ENCODE measurements at places on chromosomes 16 and 17.

GRCh38 chr17:67203818-67204217 lies 41.2 kb downstream of the HELZ start:
- no peak for DNase-seq

DNA sequence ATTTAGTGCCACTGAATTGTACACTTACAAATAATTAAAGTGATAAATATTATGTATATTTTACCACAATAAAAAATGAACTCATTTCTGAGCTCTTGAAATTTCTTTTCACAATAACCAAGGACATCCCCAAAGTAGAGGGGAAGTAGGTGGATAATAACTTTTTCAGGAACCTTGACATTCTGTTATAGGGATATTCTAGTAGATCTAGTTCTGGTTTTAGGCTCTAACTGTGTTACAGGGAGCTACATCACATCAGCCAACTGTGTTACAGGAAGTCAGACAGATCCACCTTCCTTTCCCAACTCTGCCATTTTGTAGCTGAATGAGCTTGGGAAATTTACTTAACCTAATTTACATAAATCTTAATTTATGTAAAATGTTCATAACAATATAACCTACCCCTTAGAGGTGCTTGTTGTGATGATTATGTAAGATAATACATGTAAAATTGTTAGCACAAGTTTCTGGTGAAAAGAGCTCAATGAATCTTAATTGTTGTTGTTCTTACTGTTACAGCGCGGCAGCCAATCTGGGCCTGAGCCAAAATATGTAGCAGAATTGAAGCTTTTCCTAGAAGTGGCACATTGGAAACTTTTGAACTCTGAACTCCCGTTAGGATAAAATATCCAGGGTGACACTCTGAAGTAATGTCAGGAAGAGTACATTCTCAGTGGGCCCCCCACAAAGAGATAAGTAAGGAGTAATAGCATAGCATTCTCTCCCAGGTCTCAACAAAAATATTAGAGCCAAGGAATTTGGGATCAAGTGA lies 169.8 kb downstream of the AATF start:
- DNase-seq: no peak

DNA sequence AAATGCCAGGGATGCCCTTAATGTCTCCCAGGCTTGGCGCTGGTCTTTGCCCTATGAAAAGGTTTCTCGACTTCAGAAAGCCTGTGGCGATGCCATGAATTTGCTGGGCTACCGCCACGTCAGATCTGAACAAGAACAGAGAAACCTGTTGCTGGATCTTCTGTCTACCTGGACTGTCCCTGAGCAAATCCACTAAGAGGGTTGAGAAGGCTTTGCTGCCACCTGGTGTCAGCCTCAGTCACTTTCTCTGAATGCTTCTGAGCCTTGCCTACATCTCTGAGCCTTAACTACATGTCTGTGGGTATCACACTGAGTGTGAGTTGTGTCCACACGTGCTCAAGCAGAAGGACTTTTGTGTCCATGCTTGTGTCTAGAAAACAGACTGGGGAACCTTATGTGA lies 11.4 kb downstream of the CHST4 start:
- peak; percentile 61 for DNase-seq

DNA sequence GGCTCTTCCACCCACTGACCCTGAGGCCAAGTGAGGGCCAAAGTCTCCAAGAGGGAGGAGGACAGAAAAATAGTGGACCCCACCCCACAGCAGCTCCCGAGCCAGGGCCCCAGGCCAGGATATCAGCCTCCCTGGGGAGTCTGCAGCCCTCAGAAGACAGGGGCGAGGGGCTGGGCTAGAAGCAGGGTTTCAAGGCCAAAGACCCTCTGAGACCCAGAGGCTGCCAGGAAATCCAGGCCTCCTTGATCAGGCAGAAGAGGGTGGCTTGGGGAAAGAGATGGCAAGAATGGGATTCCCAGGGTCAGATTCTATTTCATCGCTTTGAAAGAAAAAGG lies 156.1 kb downstream of the ZNF423 start:
- DNase-seq: no peak

GRCh38 chr16:89123001-89123830 lies 29.6 kb downstream of the ACSF3 start:
- no peak for DNase-seq

- DNase-seq: peak; percentile 93
Measured at GRCh38 chr17:78342449-78343186, 17.3 kb downstream of the SOCS3 start.

GRCh38 chr16:50797456-50797855 lies 55.6 kb downstream of the CYLD start:
- peak; percentile 46 for DNase-seq

DNA sequence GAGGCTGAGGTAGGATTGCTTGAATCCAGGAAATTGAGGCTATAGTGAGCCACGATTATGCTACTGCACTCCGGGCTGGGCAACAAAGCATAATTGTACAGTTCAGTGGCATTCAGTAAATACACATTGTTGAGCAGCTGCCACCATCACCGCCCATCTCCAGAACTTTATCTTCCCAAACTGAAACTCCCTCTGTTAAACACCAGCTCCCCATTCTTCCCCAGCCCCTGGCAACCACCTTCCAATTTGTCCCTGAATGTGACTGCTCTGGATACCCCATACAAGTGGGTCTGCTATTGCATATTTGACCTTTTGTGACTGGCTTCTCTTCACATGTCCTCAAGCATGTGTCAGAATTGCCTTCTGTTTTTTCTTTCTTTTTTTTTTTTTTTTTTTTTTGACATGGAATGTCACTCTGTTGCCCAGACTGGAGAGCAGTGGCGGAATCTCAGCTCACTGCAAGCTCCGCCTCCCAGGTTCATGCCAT lies 2.9 kb downstream of the RPL38 start:
- no peak for DNase-seq

DNA sequence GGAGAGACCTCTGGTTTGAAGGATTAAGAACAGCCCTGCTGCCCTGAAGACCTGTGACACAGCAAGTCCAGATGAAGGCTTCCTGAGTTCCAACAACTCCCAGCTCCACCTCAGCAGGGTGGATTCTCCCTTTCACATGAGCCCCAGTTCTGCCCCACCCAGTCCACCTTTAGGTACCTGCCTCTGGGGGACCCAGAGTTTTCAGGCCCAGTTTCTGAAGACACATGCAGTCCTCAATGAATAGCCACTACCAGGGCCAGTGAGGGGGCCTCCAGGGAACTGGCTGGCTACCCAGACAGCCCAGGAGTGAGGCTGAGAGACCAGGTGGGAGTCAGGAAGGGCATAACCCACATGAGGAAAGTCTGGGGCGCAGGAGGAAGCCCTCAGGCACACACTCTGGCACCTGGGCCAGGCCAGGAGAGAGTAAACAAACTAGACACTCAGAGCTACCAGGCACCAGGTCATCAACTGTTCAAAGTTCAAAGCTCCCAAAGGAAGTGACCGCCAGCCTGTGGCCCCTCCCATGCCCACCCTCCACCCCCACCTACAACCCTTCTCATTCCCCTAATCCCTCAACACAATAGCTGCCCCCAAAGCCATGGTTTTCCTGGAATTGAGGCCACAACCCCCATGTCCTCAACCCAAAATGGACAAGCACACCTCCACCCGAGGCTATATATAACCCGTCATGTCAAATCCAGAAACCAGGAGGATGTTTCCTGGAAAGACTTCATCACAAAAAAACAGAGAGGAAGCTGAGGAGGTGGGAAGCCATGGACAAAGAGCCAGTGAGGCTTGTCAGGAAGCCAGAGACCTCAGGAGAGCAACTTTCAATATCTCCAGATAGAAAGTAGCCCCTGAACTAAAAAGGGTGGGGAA lies 2.1 kb downstream of the MYO18A start:
- peak; percentile 33 for DNase-seq

DNA sequence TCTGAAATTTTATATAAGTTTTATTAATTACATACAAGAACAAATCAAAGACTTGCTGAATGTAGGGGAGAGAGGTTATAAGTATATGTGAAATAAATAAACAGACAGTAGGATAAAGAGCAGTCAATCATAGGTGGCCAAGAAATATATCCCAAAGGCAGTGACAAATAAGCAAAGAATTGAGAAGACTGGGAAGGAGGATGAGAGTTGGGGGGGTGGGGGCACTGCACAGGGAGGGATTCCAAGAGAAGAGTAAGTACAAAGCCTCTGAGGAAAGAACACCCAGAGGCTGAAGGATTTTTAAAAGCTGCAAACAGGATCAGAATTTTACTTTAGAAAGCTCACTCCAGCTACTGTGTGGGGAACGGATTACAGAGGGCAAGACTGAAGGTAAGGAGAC lies 2.8 kb downstream of the PELP1 start:
- DNase-seq: no peak

DNA sequence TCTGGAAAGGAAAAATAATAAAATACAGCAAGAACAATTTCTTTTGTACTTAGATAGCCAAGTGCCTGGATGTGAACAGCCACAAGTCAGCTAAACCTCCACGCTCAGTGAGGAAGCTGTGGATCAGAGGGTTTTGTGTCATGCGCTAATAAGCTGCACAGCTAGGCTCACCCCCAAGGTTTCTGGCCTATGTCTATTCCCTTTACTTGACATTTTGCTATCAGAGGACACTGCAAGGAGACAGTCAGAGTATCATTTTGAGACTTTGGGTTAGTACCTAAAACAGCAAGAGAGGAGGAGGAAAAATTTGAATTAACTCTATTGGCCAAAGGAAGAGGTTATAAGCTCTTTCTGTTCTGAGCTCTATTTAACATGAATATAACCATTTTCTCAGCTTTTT lies 139.3 kb downstream of the KCNJ2 start:
- no peak for DNase-seq

GRCh38 chr17:27065588-27065987 lies 228.3 kb upstream of the WSB1 start:
- no peak for DNase-seq

DNA sequence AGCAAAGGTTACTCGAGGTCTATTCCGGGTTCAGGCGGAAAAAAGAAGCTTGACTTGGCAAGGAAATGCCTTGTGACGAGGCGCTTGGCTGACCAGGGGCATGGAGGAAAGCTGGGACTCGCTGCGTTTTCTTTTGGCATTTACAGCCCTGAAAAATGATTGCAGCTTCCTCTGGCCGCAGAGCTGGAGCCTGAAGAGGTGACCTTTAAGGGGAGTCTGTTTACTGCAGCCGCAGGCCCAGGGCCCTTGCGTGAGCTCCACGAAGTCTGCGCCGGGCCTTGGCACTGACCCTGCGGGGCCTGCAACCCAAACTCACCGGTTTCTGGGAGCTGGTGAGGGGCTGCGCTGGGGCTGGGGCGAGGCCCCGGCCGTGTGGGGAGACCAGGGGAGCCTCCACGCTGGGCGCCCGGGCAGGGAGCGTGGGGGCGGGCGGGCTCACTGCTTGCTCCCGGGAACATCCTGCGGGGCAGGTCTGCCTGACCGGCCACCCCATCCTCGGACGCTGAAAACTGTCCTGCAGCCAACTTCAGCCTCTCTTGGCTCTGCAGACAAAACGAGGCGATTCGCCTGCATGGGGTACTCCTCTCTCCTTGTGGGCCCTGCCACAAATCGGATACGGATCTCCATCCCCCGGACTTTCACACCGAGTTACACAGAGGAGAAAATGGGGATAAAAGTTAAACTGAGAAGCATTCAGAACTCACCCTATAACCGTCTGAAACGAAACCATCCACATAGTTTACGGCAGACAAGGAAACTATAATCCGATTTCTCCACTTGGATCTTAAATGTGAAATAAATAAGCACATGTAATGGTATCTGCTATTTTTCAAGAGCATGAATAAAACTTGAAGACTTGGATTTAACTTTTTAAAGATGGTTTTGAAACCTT lies 206.3 kb upstream of the FOXF1 start:
- DNase-seq: peak; percentile 17

DNA sequence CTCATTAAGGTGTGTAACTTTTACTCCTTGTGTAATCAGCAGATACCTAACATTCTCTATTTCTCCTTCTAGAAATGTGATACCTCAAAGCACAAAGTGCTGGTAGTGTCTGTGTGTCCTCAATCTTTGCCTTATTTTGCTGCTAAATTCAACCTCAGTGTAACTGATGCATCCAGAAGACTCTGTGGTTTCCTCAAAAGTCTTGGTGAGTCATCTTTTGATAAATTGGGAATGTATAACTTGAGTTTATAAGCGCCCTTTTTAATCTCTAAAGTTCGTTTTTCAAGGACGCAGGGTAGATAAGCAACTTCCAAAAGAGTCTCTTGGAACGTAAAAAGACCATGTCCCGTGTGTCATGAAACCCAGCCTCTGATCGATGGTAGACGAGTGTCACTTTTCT lies 10.2 kb downstream of the NARF start:
- peak; percentile 26 for DNase-seq

DNA sequence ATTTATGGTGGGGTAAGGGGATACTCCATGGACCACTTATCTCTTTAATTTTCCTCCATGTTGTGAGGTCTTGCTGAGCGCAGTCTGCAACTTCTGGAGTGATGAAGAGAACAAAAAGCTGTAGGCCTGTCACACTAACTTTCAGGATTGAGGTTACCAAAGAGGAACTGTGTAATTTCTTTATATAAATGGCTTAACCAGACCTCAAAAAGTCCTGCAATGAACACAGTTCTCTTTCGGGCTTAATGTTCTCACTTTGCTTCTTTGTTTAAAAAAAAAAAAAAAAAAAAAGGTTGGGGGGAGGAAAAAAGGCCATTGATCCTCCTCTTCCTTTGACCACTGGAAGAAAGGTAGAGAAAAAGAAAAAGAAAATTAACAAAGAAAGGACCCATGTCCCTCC lies 86.8 kb upstream of the SOX9 start:
- DNase-seq: no peak

GRCh38 chr17:76038050-76038449 lies 10.9 kb upstream of the EVPL start:
- DNase-seq: no peak

DNA sequence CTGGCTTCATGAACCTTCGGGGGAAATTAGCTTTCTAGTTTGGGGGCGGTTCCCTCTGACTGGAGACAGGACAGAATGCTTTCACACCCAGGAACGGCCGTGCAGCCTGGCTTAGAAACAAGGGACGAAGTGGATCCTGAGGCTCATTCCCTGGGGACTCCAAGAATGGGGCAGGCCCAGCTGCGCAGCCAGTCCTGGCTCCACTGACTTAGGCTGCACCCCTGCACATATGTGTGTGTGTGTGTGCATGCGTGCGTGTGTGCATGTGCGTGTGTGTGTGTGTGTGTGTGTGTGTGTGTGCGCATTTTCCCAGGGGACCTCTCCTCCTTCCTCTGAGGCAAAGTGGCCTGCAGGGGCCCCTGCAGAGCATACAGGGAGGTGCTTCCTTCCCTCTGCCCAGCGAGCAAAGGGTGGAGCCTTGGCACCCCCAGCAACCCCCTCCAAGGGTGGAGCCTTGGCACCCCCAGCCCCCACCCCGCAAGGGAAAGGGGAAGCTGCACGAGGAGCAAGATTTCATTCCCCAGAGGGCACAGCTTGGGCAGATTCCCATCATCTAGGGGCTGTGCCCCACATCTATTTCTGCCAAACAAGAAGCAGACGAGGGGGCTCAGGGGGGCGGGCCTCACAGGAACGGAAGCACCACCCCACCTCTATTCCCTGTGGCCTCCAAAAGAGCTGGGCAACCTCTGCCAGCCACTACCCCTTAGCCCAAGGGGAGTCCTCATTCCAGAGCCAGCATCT lies 97.6 kb upstream of the CBX4 start:
- DNase-seq: peak; percentile 40

- no peak for DNase-seq
Measured at GRCh38 chr16:77531752-77532151, 96.9 kb upstream of the ADAMTS18 start.

GRCh38 chr17:12085076-12085949 lies 64.6 kb downstream of the MAP2K4 start:
- DNase-seq: no peak

All from cardiac fibroblast (primary cell).